Body of pancreas (tissue), 4 donors: ENCODE measurements at places on chromosomes 7 and 10.

- DNase-seq, result no peak
Observed at GRCh38 chr10:113905756-113906155, 51.3 kb downstream of the NHLRC2 start.

- DNase-seq, result no peak
Observed at GRCh38 chr10:75956624-75957023, 525.2 kb downstream of the LRMDA start.

DNA sequence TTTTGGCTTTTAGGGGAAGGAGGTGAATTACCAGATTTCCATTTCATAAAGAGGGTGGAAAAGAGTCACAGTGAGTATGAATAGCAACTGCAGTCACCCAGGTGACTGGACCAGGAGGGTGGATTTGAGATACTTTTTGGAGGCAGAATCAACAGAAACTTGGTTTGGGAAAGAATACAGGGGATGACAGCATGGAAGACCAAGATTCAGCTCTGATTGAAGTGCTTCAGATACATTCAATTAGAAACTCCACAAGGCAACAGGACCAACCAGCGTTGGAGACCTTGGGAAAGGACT is 83.0 kb downstream of the SGMS1 start:
- DNase-seq, result no peak

- DNase-seq, result no peak
Observed at GRCh38 chr7:81150951-81151361, 232.1 kb upstream of the SEMA3C start.

DNA sequence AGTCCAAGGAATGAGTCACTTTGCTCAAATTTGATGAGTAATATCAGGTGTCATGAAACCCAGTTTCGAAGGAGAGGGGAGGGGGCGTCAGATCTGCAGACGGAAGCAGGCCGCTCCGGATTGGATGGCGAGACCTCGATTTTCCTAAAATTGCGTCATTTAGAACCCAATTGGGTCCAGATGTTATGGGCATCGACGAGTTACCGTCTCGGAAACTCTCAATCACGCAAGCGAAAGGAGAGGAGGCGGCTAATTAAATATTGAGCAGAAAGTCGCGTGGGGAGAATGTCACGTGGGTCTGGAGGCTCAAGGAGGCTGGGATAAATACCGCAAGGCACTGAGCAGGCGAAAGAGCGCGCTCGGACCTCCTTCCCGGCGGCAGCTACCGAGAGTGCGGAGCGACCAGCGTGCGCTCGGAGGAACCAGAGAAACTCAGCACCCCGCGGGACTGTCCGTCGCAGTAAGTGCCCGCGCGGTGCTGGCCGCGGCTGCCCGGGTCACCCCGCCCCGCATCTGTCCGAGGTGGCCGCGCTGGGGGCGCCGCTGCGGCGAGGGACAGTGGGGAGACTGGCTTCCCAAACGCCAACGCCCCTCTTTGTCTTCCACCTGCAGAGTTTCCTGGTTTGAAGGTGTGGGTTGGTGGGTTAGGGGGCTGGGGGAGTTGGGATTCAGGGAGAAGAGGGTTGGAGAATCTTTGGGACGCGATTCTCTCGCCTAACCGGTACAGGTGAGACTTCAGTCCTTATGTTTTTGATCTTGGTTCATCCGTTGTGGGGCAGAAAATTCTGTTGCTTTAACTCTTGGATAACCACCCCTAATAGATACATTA is at the start of gene TAC1:
Gene TAC1, plus strand, starts transcription at position 351 of the 829 bp plus-strand sequence. CDS start 527 bp downstream, outside the sequence.
- peak; percentile 8 for DNase-seq
